ENCODE measurements at places on chromosomes 4 and X. TPM values are rescaled to one million over a fixed set of nuclear protein-coding genes. Genes with fewer than 3 reads are reported as not detected.
A peak's percentile ranks its signal among the peaks of the same experiment; 100 is the strongest.

DNA sequence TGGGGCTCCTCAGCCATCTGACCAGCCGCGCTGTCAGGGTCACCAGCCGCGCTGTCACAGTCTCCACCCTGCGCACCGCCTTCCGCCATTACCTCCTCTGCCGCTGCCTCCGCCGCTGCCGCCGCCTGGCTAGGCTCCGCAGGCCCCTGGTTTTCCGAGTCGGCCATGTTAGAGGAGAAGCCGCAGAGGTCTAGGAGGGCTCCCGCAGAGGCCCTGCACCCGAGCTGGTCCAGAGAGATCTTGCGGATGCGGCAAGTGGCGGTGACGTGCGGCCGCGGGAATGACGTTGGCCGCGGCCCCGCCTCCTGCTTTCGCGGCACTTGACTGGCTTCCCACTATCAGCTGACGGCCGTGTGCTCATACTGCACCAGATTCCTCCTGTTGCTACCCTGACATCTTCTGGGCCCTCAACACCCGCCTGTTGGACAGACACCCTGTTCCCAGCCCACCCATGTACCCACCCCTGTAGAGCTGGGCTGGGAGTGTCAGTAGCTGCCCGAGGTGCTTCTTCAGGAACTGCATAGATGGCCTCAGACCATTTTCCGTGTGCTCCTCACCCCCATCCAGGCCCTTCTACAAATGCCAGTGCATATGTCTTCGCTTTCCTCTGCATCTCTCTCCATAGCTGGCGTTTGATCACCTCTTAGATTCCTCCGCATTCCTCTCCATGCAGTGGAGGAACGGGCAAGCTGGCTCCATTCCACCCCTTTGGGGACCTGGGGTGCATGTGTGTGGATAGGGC lies at the start of gene NAP1L5:
Gene NAP1L5 (minus strand): TSS at position 242 of the 742 bp plus-strand sequence. CDS start 75 bp downstream, at position 167.
- DNase-seq: peak; percentile 77

DNA sequence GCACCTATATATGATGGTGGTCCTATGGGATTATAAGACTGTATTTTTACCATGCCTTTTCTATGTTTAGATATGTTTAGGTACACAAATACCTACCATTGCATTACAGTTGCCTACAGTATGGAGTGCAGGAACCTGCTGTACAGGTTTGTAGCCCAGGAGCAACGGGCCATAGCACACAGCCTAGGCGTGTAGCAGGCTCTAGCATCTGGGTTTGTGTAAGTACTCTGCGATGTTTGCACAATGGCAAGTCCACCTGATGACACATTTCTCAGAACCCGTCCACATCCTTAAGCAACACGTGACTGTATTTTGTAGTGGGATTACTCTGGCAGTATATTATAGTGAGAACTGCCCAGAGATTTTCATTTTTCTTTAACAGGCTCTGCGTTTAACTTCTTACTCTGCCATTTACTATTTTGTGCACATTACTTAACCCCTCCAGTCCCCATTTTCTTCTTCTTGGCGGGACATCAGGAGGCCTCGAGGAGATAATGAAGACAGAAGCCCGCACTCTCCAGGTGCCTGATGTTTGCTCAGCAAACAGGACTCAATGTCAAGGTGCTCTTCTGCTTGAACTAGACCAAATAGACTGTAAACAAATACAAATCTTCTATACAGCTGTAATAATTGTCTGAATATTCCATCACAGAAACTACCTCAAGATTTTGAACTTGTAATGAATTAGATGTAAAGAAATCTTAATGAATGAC lies 102.0 kb upstream of the PDLIM3 start:
- DNase-seq: no peak

DNA sequence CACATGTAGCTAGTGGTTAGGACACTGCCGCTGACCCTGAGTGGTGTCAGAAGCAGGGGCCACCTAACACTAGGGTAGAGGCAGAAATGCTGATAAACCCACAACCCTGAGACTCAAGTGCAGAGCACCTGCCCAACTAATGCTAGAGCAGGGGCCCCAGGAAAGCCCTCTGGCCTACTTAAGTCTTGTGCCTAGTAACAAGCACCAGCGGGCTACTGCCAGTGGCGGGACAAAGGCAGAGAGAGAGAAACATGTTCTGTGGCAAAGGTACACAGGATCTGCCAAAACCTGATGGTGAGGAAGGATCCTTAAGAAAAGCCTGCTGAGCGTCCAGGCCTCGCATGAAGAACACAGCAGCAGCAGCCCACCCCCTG lies 172.4 kb downstream of the PRDM5 start:
- no peak for DNase-seq

- no peak for DNase-seq
Measured at GRCh38 chr4:124025428-124025827, 628.8 kb downstream of the SPRY1 start.

DNA sequence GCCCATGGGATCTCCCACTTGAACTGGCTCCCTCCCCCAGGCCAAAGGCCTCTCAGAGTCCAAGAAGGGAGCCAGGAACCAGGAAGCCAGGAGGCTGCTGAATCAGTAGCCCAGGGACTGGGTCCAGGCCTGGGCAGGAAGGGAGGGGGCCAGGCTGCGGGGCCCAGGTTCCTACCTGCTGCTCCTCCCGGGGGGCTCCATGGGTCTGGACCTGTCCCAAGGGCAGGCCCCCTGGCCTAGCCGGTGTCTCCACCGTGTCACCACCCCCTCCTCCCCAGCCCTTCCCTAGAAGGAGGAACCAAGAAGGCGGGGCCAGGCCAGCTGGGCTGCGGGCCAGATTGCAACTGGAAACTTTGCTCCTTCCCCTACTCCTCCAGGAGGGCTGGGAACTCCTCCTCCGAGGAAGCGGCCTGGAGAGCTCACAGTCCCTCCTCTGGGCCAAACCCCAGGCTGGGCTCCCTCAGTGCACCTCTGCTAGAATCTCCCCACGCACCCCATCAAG lies at the start of gene IQSEC2:
Gene IQSEC2 (minus strand): TSS at position 264 of the 502 bp plus-strand sequence.
- peak; percentile 94 for DNase-seq

- no peak for DNase-seq
Measured at GRCh38 chr4:105280338-105281123, 133.9 kb downstream of the TET2 start.

DNA sequence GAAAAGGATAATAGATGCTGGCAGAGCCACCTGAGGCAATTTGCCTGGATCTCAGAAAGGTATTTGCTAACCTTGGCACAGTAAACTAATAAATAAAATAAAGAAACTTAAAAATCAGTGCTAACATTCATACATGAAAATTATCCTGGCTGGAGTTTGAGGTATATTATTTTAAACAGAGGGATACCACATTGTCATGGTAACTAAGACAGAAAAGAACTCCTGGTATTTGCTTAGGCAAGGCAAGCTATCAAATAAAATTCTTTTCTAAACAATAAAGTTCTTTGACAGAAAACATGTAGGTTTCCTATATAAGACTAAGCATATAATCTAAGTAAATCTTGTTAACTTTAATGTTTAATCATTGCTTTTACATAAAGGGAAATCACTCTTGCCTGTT lies 218.8 kb downstream of the MAGEB17 start:
- DNase-seq: no peak

- DNase-seq: no peak
Measured at GRCh38 chr4:73669410-73670183, 49.4 kb upstream of the RASSF6 start.

GRCh38 chr4:15244354-15244753 lies 183.5 kb upstream of the C1QTNF7 start:
- no peak for DNase-seq

DNA sequence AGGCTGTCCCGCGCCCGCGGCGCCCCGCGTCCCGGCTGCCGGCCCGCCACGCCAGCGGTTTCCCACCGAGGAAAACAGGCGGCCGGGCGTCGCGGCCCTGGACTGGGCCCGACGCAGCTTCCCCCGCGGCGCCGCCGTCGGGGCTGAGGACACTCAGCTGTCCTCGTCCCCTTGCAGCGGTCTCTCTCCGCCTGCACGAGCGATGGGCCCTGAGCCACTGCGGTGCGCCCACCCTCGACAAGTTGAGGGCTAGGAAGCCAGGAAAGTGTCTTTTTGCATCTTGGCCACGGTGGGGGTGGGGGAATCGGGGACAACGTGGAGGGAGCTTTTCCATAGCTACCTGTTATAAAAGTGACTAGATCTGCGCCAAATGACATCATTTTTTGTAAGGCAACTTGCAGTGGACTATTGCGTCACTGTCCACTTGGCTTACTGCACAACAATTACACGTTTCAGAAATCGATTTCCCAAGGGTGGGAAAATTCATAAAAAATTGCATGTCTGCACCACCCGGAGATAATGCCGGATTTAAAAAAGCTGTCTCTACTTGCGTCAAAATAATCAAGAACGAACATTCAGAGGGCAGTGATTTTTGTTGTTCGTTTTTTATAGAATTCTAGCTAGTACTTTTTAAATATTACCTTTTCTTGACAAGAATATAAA lies 1.1 kb downstream of the KLHL15 start:
- DNase-seq: no peak

GRCh38 chr4:71156616-71157015 lies 163.2 kb downstream of the DCK start:
- DNase-seq: no peak

DNA sequence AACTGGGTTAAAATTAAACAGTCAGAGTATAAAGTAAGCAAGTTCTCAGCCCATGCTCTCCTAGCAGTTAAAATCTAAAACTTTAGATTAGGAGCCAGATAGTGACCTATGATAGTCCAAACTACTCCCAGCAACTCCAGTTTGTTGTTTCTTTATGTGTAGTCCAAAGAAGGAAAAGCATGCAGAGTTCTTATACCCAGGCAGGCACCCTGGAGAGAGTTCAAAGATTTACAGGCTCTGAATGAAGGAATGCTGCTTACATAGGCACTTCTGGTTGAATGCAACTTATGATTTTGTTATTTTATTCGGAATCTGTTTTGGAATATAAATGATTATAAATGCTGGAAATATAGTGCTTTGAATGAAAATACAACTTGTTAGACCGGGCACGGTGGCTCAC lies 67.2 kb downstream of the GPAT3 start:
- no peak for DNase-seq

DNA sequence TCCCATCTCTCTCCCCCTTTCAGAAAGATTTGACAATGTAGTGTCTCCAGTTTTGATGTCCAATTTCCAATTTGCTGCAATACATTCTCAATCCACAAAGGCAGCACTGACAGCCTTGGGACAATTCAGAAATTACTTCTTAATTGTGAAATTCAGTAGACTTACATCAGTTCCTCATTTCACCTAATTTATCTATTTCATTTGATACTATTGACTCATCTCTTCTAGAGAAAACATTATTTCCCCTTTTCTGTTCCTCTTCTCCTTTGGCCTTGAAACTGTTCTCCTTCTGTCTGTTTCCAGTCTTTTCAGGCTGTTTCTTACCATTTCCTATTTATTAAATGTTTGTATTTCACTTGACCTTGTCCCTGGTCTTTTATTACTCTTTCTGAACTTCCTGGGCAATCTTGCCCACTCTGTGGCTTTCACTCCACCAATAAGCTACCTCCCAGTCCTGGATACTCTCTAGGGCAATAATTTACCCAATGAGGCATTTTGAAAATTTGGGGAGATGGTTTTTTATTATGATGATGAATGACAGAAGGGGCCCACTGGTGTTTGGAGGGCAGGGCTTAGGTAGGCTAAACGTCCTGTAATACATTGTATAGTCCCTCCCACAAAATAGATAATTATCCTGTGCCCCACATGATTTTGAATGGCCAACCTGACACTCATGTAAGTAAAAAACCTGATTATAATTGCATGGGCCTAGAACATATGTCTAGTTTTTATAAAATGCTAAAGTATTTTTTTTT lies 498.0 kb upstream of the BOD1L1 start:
- DNase-seq: no peak

DNA sequence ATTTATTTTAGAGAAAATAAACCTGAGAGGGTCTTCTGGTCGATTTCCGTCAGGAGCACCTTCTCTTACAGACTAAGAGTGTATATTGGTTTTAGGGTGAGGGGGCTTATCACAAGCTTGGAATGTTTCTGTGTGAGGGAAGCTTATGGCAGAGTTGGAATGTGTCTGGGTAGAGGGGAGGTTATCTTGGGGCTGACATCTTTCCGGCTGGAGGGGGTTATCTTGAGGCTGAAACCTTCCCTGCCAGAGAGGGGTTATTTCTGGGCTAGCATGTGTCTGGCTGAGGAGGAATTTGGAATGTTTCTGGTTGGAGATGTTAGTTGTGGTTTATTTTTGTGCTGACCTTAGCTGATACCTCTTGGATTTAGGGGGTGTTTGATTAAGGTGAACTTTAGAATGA lies 1312.1 kb downstream of the ADGRL3 start:
- no peak for DNase-seq

DNA sequence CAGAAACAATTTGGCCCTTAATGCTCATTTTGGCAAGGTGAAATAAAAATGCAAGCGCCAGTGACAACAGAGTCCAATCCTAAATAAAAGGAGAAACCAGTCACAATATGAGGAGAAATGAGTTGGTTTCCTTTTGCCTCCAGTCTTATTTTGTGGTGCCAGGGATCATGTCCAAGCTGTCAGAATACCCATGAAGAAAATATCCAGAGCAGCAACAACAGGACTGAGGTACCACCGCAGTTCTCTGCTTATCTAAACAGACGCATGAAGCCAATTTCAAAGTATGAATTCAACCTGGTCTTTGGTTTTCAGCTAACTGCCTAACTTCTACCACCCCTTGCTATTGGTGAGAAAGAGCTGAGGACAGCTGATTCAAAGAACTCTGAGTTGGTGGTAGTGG lies 199.9 kb upstream of the MAGEB2 start:
- DNase-seq: no peak

DNA sequence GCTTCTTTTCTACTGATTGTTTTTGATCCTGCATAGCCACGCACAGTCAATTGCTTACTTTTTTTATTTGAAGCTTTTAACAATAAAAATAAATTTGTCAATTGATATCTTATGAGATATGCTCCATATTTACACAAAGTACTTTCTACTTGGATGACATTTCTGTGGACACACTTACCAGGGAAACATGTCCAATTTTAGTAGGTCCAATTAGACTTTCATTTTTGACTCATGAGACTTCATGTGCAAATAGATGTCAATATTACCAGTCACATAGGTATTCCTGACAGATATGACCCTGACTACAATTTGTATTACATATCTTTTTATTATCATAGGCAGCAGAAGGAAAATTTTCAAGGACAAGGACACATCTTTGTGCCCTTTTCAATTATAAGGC lies 219.9 kb upstream of the ANKRD50 start:
- no peak for DNase-seq

DNA sequence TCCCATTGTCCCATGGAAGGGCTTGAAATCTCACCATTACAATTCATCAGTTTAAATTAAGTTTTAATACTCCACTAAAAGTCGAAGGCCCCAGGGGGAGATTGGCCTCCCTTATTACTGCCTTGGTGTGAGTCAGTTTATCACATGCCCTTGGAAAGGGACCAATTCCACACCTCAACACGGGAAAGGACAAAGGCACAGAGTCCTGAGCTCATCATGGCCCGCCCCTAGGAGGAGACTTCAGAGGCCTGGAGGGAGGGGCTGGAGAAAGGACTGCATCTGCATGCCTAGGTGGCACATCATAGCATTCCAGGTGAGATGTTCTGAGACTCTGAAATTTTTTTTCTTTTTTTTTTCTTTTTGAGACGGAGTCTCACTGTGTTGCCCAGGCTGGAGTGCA lies 2.8 kb upstream of the SEL1L3 start:
- DNase-seq: no peak

BBS12 gene
- 3.6 TPM for total RNA-seq

DMRTC1B gene
- 0.88 TPM for total RNA-seq

MID1 gene
- 10.8 TPM for total RNA-seq

SULT1B1 gene
- total RNA-seq: 0.51 TPM

ERVMER34-1 gene
- not detected for total RNA-seq

NR3C2 gene
- 46.7 TPM for total RNA-seq

MAGIX gene
- 12.4 TPM for total RNA-seq

All from uterus (tissue), 4 donors.